Skeletal muscle cell (primary cell): ENCODE measurements at places on chromosomes 6 and 20.
A peak's percentile ranks its signal among the peaks of the same experiment; 100 is the strongest.

GRCh38 chr6:51029561-51029960, 210.9 kb downstream of the TFAP2B start:
- no peak for DNase-seq

- DNase-seq: no peak
Measured at GRCh38 chr6:138977646-138978167, 10.3 kb downstream of the REPS1 start.

DNA sequence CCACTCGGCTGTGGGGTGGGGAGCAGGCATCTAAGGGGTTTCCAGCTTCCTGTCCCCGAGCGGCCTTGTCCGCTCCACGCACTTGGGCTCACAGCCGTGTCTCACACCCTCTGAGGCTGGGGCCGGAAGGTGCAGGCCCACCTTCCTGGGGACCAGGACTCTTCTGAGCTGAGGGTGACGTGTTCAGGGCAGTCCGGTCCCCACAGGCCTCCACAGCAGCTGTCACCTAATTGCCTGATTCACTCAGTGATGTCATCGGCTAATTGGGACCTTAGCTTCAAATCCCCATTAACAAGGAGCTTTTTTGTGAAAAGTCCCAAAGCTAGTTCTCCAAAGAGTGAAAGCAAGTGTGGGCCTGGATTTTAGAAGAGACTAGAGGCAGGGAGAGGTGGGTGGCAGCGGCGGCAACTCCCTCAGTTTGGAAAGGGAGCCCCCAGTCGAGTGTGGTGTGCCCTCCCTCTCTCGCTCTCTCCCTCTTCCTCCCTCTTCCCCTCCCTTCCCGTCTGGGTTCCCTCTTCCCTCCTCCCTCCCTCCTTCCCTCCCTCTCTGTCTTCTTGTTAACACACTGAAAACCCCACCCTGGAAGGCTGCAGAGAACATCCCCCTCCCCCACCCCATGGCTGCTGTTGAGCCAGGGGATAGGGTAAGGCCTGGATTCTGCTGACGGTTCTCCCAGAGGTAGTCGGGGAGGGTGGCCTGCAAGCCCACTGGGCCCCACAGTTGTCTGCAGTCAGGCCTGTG, 39.0 kb downstream of the MYT1 start:
- DNase-seq: no peak

DNA sequence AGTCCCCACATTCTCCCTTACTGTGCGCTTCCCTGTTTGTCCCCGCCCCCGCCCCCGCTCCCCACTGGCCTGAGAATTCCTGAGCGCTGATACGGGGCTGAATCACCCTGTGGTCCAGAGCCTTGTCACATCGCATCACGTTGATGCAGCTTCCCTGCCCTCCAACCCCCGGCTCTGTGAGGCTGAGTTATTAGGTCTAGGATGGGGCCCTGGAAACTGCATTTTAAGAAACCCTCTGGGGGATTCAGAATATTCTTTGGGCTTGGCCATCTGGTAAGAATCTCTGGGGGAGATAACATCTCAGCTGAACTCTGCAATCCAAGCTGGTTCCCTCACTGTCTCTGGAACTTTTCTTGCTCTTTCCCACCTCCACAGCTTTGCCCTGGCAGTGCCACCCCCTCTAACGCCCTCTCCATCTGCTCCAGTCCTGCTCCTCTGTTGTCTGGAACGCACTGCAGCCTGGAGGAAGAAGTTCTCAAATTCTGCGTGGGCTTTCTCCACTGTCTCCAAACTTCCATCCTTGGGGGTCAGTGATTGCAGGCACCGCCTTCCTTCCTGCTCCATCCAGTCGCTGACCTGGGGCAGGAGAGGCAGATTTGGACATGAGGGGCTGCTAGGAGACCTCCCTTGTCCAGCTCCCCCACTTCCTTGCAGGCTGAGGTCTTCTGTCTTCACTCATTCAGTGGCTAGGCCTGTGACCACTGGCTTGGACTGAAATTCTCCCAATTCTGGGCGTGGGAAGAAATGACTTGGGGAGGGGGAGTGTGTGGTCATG, 42.6 kb downstream of the KIAA1755 start:
- DNase-seq: peak; percentile 92

GRCh38 chr6:47934023-47934422, 152.2 kb downstream of the OPN5 start:
- no peak for DNase-seq

DNA sequence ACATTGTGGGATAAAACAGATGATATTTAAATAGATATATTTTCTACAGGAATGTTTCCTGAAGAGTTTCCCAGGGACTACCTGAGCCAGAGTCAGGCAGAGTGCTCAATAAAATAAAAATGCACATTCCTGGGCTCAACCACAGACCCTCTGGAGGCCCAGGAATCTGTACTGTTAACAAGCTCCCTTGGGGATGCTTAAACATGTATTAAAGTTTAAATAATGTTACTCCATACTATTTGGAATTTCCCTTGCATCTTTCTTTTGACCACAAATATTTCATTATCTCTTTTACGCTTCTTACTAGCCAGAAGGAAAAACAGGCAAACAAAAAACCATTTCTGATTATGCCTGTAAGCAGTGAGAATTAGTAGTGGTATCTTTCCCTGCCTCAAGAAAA, 42.3 kb downstream of the GPR63 start:
- no peak for DNase-seq

DNA sequence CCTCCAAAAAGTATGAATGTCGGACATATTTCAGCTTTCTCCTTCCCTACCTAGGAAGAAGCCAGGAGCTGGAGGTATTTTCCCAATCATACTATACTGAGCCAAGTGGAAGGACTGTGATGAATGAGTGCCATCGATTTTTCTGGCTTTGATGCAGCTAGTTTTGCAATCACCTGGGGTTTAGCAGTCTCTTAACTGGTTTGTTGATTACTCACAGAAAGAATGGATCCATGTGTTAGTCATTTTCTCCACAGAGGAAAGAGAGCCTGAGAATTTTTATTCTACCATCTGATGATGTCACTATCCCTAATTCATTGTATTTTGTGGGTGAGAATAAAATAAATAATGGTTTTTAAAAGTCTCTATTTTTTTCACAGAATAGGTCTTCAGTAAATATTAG, 282.9 kb upstream of the RNF217 start:
- no peak for DNase-seq

DNA sequence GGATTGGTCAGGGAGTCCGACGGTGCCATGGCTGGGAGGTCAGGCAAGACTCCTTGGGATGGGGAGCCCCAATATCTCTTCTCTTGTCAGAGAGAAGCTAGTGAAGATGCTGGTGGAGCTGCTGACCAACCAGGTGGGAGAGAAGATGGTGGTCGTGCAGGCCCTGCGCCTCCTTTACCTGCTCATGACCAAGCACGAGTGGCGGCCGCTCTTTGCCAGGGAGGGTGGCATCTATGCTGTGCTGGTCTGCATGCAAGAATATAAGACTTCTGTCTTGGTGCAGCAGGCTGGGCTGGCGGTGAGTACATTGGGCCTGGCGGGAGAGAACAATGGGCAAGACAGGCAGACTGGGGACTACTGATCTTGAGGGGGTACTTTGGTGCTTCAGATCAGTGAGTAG, 10.9 kb downstream of the CUL9 start:
- DNase-seq: no peak

DNA sequence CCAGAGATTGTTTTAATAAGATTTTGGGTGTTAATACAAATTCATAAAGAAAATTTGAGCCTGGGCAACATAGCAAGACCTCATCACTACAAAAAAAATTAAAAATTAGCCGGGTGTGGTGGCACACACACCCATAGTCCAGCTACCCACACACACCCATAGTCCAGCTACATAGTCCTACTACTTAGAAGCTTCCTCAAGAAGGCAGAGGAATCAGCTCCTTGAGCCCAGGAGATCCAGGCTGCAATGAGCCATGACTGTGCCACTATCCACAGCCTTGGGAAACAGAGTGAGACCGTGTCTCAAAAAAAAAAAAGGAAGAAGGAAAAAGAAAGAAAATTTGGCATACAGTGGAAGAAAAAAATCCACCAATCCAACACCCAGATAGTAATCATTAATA, 16.8 kb downstream of the SEC63 start:
- no peak for DNase-seq

GRCh38 chr6:85576476-85576875, 17.2 kb downstream of the SNX14 start:
- no peak for DNase-seq

DNA sequence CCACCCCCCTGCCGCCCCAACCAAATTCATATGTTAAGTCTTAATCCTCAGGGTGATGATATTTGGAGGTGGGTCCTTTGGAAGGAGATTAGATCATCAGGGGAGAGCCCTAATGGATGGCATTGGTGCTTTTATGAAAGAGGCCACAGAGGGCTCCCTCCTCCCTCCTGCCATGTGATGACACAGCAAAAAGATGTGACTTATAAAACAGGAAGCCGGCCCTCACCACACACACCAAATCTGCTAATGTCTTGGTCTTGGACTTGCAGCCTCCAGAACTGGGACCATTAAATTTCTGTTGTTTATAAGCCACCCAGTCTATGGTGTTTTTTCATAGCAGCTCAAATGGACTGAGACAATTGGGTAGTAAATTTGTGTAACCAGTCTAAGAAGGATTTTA, 176.3 kb downstream of the ADGRG6 start:
- no peak for DNase-seq

DNA sequence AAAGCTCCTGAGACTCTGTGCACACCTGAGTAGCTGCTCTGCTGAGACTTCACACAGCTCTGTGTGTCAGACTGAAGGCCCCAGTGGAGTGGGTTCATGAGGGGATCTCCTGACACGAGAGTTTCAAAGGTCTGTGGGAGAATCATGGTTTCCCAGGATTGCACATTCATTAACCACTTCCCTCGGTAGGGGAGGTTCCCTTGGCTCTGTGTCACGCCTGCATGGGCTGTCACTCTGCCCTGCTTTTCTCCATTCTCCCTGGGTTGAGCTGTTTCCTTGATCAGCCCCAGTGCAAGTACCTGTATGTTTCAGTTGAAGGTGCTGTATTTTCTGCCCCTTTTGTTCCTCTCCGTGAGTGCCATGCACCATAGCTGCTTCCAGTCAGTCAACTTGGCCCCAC, 236.9 kb downstream of the EPM2A start:
- no peak for DNase-seq

- DNase-seq: peak; percentile 87
Measured at GRCh38 chr6:108921547-108922361, 73.5 kb downstream of the ARMC2 start.

DNA sequence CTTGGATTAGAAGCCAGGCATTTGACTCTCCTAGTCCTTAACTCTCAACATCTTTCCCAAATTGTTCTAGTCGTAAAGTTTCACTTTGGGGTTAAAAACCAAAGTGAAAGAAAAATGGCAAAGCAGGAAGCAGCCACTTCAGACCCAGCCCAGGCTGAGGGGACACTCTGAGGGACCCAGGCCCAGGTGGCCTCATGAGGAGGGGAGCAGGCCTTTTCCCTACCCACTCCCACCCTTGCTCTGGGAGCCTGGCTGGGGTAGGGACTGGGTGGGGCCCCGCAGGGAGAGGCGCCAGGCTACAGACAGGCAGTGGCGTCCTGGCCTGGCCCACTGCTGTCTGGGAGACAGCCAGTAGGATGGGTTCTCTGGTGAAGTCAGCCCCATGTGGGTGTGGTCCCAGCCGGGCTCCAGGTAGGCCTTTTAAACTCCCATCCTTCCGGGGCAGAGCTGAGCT, 68.7 kb upstream of the MYL9 start:
- DNase-seq: no peak

- peak; percentile 73 for DNase-seq
Measured at GRCh38 chr6:34390531-34391472, 1.7 kb downstream of the NUDT3 start.

DNA sequence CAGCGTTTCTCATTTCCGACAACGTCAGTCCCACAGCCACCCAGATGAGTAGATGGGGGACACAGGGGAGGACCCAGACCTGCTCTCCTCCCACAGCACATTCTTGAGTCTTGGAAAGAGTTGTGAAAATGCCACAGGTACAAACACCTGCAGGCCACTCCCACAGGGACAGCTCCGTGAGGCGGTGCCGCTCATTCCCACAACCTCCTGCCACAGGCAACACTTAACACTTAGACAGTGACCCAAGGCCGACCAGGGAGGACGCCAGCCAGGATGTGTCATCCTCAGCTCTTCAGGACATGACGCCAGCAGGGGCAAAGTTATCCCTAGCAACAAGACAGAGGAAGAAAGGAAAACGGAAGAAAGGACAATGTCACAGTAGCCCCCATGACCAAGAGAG, 22.9 kb upstream of the HLA-B start:
- DNase-seq: no peak

- DNase-seq: no peak
Measured at GRCh38 chr6:26604026-26604425, 7.3 kb downstream of the ABT1 start.

DNA sequence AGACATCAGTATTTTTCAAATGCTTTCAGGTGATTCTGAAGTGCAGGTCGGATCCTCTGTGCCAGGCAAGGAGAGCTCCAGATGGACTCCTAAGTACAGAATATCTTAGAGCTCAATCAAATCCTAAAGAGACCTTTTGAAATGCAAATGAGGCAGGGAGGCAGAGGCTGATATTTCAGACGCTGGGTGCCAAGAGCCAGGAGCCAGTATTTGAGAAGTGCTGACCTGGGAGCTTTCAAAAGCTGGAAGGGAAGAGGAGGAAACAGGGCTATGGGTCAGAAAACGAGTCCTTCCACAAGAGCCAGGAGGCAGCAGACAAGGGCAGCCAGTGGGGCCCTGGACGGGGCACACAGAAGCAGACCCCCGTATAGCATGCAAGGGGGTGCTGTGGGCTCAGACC, 46.1 kb upstream of the DSN1 start:
- DNase-seq: no peak

DNA sequence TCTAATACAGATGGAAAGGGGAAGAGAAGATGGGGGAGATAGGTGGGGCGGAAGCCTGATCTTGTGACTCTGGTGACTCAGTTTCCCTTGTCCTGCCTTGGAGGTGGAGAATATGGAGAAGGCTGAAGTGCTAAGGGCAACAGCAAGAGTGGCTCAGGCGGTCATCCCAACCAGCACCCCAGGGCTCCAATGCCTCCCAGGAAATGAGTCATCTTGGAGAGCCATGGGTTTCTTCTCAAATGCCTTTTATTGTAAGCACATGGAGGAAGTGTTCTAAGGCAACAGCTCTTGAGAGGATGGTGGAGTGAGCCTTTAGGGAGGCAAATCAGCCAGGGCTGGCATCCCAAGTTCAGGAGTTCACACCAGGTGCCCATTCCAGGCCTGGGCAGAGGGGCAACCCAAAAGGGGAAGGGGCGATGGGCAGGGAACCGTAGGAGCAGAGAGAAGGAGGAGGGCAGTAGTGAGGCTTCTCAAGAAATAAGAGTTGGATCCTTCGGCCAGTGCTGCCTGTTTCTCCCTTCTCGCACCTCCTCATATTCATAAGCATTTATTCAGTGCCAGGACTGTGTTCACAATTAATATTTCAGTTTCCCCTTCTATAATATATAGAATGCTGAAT, 13.2 kb upstream of the AHCY start:
- DNase-seq: no peak

- DNase-seq: no peak
Measured at GRCh38 chr20:8076306-8077136, 55.5 kb upstream of the PLCB1 start.

DNA sequence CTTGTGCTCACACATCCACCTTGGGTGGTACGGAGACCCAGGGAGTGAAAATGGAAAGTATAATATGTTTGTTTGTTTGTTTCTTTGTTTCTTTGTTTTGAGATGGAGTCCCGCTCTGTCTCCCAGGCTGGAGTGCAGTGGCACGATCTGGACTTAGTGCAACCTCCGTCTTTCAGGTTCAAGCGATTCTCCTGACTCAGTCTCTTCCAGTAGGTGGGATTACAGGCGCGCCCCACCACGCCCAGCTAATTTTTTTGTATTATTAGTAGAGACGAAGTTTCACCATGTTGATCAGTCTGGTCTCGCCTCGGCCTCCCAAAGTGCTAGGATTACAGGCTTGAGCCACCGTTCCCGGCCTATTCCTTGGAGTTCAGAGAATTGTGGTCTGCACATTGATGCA, 115.4 kb downstream of the TRIM27 start:
- no peak for DNase-seq

GRCh38 chr6:131117878-131118277, 17.4 kb upstream of the AKAP7 start:
- no peak for DNase-seq
